M059J (cell line): ENCODE measurements at places on chromosomes 1 and 21.

DNA sequence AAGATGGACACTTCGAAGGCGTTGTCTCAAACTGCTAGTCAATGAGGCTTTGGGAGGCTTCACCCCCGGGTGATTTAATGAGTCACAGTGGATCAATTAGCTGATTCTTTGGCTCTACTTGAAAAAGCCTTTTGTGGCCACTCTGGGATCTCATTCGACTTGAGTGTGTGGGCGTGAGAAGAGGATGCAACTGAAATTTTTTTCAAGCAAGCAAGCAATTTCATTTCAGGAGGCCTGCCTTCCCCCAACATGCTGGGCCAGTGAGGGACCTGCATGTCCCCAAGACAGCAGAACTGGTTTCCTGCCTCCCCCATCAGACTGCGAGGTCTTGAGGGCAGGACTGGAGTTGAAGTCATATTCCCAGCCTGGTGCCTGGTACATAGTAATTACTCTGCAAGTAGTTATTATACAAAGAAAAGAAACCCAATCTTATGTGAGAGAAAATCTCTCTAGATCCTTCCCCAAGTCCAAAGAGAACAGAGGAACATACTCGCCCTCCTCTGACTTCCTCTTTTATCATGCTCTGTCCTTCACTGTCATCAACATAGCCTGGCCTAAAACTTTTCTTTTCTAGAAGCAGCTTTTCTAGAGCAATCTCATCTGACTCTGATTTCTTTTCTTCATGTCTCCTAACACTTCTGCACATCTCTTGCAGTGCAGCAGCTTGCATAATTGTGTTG, 22.7 kb downstream of the SYT6 start:
- no peak for DNase-seq

DNA sequence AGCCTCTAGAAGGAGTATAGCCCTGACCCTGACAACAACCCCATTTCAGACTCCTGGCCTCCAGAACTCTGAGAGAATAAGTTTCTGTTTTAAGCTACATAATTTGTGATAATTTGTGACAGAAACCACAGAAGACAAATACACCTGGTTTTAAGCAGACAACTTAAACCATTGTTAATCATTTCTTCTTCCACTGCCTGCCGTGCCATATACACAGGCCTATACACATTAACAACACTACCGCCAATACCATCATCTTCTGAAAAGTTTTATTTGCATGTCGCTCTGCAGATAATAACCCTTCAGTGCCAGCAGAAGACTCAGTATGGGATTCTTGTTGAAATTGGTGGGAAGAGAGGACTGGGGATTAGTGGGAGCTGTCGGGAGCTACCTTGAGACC, 39.9 kb upstream of the KRTAP19-8 start:
- no peak for DNase-seq

DNA sequence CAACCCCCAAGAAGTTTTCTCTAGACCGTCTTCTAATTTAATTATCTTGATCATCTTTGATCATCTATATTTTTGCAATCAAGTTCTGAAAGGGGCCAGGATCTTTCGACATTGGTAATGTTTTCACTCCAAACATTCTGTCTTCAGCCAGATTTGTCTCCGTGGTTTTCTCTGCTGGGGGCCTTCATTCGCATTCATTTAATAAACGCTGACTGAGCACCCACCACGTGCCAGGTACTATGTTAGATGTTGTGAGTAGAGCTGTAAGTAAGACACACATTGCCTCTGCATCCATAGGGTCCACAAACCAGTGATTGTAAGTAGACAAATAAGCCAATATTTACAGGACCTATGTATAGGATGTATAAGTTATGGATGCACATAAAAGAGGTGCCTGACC, 134.5 kb upstream of the MROH9 start:
- DNase-seq: no peak

- DNase-seq: peak; percentile 98
Observed at GRCh38 chr1:16164213-16165072, 8.6 kb upstream of the EPHA2 start.

DNA sequence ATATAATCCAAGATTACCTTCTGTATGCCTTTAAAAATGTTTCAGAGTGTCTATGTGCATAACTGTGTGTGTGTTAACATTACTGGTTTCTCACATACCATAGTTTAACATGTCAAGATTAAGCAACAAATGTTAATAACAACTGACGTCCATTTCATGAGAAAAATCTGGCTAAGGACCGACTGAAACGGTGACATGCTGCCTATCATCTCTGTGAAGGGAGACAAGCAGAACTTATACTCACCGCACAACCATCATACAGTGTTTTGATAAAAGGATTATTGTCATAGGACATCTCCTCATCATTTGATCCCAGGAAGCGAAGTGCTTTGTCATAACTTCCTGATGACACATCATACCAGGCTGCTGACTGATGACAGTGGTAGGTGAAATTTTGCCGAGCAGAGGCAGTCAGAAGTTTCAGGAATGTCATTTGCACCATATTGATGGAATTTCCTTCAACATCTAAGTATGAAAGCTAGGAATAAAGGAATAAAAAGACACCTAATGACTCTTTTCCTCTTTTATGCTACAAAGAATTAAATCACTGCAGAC, 228.8 kb downstream of the COL11A1 start:
- DNase-seq: peak; percentile 65

GRCh38 chr1:54375712-54376429, 30.3 kb downstream of the SSBP3 start:
- DNase-seq: no peak

GRCh38 chr21:17819877-17820229, 697 bp upstream of the C21orf91 start:
- no peak for DNase-seq

- DNase-seq: no peak
Observed at GRCh38 chr1:21868941-21869454, 56.9 kb downstream of the LDLRAD2 start.

DNA sequence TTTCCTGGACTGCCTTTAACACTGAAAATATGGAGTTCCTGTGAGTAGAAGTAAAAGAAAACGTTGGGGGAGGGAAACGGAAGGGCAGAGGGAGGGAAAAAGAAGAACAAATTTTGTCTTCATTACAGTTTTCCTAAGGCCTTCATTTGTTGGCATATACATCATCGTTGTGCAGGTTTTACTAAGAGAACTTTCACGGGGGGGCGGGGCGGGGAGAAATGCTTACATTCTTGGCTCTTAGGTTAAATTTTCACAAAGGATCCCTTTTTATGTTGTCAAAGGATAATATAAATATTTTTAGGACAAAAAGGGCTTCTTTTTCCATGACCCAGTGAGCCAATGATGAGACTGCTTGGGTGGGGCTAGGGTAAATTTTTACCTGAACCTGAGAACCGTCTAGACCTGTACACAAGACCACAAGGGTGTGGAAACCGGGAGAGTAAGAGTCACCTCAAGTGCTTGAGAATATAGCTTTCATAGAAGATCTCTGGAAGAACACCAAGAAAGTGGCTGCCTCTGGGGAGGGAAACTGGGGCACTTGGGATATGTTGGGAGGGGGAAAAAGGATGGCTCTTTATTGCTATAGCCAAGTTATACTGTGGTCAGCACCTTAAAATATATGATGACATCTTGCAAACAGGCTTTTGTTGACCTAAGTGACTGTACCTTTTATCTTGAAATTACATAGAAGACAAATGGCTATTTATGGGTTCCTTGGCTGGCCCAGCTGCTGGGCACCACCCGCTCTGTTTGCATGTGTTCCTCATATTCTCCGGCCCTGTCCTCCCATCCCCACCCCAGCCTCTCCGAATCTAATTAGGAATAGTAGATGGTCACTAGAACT, 2.0 kb upstream of the UTP25 start:
- DNase-seq: no peak

DNA sequence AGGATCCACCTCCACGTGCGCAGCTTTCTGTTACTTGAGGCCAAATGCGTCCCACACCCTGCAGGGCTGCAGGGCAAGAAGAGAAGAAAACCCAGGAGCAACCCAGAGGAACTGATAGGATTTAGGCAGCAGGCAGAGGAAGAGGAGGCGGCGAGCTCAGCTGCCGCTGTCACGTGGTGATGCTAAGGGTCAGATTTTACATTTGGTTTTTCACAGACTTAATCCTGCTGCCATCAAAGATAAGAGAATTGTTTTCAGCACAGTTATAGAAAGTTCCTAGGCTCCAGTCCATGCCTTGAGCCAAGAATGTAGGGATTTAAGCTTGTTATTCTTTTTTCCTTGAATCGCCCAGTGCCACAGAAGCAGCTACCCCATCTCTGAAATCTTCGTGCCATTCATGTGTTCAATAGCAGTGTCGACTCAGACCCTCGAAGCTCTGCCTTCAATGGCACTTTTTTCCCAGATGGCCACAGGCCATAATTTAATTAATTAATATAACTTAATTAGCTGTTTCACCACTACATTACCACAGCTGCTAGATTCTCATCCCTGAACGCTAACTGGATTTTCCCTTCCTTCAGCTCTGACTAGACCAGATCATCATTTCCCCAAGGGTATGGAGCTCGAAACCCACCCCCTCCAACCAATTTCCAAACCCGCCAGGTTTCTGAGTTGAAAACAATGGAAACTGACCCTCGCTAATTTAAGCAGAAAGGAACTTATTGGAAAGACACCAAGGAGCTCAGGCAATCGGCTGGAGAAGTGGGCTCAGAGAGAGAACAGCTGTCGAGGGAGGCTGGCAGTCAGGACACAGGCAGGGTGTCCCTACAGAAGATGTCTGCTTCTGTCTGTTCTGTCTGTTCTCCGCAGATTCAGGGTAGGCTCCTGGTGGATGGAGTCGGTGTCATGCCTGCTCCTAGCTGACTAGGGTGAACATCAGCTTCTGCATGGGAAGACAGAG, 36.2 kb downstream of the LDLRAP1 start:
- no peak for DNase-seq

GRCh38 chr1:222167111-222167510, 380.8 kb downstream of the HHIPL2 start:
- peak; percentile 98 for DNase-seq

DNA sequence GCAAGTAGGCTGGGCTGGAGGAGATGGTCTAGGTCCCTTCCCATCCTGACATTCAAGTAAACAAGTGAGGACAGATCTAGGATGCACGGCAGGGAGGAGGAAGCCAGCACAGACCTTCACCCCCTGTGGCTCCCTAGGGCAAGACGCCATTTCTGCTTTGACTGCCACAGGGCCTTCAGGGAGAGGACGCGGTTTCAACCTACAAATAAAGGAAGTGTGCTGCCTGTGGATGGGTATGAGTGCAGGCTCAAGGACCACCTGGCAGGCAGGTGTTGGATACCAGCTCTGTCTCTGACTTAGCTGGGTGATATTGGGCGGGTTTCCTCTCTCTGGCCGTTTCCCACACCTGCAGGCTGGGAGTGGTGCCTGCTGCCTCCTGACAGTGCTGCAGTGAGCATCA, 16.2 kb downstream of the SLC2A1 start:
- no peak for DNase-seq

DNA sequence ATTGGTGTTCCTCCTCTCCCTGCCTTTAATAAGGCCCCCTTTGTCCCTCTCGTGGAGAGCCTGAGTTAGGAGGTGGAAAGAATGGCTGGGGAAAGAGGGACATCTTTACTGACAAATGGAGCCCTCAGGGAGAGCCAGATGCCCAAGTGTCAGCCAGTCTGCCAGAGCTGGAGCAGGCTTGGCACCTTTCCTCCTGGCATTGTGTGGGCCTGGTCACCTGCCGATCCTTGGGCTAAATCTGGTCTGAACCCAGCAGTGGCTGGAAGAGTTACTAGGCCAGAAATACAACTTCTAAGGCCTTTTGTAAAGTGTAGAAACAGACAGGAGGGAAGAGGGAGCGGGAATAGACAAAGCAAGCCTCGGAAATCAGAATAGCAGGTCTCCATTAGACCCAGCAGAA, 24.9 kb downstream of the VANGL1 start:
- DNase-seq: no peak

DNA sequence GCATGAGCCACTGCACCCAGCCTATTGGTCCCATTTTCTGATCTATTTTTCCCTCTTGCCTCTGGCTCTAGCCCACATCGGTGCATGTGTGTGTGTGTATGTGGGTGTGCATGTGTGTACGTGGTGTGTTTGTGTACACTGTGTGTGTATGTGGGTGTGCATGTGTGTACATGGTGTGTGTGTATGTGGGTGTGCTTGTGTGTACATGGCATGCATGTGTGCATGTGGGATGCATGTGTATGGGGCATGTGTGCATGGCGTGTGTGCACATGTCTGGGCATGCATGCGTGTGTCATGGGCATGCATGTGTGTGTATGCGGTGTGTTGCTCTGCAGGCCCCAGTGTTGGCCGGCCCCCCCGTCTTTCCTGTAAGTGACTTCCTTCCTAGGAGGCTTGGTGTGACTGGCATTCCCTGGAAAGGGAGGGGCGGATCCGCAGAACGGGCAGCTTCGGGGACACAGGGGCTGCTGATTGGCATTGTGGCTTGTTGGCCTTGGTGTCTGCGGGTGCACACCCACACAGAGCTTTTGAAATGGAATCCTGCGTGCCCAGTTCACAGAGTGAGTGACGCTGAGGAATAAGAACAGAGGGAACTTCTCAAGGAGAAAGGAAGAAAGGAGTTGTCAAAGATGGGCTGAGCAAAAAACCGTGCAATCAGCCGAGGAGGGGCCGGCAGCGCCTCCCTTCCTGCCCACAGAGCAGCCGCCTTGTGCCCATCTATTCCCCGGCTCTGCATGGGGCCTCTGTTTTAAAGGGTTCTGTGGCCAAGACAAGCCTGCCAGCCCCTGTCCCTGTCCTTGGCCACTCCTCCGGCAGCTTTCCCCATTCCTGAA, 8.0 kb downstream of the PDXK start:
- peak; percentile 58 for DNase-seq

- no peak for DNase-seq
Observed at GRCh38 chr1:68704800-68705443, 208.0 kb upstream of the DEPDC1 start.

DNA sequence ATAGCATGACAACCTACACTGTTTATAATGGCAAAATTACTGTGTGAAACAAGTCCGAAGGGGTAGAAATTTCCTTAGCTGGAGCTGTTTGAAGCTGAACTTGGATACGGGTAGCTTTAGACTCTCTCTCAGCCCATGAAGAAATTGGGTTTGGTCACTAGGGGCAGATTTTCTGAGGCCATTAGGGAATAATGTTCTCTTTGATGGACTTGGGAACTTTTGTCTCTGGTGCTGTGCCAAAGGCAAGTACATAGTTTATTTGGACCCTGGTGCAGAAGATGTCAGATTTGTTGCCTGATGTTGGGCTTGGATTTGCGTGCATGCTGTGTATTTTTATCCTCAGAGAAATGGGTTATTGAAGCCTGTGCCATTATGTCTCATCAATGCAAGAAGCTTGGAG, 109.6 kb downstream of the VPS13D start:
- DNase-seq: no peak

DNA sequence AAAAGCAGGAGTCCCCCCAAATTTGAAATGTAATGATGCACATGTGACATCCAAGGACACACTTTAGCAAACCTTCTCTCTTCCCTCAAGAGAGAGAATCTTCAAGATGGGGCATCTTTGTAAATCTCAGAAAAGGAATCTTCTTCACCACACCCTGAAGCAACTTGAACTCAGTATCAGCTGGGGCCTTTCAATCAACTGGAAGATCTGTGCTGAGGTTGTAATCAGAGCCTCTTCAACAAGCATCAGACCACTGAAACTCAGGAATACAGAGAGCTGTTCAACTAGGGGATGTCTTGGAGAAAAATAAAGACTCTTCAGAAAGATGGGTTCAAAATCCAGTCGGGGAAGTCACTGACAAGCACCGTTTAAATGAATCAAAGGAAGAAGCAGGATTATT, 92.5 kb upstream of the CAMK1G start:
- no peak for DNase-seq

- peak; percentile 35 for DNase-seq
Observed at GRCh38 chr1:88877382-88877825, 14.0 kb downstream of the GTF2B start.
